GM13977 (cell line): ENCODE measurements at places on chromosomes 3 and 15.
A peak's percentile ranks its signal among the peaks of the same experiment; 100 is the strongest.

GRCh38 chr15:29825227-29825626 is 3.0 kb upstream of the TJP1 start:
- no peak for DNase-seq

DNA sequence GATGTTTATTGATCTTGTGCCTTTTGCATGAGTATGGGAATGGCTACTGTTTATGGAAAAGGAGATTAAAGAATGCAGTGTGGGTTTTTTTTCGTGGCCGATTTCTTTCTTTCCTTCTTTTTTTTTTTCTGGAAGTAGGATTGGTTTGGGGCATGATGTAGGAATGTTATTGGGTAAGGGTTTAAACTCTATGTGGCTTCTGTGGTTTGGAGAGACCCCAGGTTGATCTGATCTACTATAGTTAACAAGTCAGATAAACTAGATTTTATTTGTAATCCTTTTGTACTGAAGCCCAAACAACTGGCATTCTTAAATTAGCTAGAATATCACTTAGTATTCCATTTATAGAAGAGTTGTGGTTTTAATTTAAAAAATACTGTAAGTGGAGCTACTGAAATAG is 304.8 kb downstream of the LPP start:
- no peak for DNase-seq

DNA sequence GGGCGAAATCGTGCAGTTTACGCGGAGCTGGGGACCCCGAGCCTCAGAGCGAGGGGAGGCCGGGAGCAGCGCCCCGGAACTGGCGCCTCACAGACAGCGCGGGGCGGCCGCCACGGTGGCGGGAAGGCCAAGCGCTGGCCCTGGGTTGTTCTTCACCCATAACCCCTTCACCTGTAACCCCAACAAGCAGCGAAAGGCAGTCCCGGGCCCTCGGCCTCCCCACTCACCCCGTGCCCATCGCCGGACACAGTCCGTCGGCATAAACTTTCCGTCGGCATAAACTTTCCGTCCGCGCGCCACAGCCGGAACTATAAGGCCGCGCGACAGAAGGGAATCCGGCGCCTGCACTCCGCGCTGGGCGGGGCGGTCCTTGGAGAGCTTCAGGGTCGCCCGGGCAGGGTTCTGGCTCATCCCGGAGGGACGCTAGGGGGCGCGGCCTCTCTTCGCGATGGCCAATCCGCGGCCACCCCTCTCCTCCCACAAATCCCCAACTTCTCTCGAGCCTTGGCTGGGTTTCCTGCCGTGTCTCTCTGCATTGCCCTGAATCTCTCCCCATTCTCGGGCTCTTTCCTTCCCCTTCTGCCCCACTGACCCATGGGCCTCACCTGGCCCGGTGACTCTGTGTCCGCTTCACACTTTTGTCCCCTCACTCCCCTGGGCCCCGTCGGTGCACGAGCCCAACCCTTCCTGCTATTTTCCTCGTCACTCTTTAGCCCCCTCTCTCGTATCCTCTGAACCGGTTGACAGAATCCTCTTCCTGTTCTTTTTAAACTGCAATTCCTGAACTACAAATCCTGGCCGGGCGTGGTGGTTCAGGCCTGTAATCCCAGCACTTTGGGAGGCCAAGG is at the start of gene INTS14:
INTS14 (minus strand) TSS at position 261 of the 848 bp plus-strand sequence. CDS start 3,751 bp downstream, outside the sequence.
- DNase-seq: peak; percentile 96

DNA sequence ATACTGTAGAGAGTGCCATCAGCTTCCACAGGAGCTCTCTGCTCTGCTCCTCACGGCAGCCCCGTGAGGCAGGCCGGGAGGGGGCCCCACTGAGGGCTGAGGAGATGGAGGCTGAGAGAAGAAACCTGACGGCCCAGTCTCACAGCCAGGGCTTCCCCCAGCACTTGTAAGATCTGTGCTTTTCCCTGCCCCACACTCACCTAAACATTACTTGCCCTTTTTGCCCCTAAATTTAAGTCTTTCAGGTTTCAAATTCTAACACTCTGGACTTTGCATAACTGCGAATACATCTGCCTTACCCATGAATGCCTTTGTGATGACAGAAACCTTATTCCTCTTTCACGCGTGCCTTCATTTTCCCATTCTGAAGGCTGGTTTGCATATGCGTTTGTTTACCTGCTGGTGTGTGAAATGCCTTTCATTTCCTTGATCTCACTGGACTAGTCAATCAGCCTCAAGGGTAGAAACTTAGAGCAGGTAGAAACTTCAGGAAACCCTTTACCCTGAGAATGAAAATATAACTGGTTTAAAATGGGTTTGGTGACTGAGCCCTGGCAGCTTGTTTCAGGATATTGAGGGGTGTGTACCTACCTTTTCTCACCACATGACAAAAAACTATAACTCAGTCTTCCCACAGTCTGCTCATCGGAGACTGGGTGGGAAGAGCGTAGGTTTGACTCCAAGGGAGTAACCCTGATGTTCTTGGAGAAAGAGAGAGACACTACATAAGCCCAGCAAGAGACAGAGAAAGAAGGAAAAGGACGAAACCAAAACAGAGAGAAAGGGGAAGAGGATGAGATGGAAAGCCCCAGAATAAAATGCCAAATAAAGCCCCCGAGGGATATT is 20.1 kb downstream of the SLC12A8 start:
- peak; percentile 74 for DNase-seq

- peak; percentile 20 for DNase-seq
Observed at GRCh38 chr3:44363591-44363990, 25.0 kb downstream of the TCAIM start.

DNA sequence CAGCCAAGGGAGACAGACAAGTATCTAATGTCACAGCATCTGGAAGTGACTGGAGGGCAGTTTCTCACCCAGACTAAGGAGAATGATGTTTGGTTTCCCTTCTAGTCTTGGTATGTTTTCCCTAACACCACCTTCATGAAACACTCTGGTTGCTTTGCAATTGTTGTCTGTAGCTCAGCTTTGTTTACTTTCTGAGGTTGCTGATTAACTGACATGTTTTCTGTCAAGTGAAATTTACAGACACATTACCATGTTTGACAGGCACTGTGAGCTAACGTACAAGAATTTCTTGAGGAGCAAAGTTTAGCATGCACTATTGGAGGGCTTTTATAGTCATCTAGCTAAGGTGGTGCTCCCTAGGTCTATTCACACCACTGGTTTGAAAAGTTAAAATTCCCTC is 131.6 kb upstream of the NECTIN3 start:
- DNase-seq: no peak

- no peak for DNase-seq
Observed at GRCh38 chr3:147509448-147509847, 100.3 kb downstream of the ZIC1 start.

GRCh38 chr15:59976480-59977271 is 27.4 kb upstream of the FOXB1 start:
- no peak for DNase-seq

DNA sequence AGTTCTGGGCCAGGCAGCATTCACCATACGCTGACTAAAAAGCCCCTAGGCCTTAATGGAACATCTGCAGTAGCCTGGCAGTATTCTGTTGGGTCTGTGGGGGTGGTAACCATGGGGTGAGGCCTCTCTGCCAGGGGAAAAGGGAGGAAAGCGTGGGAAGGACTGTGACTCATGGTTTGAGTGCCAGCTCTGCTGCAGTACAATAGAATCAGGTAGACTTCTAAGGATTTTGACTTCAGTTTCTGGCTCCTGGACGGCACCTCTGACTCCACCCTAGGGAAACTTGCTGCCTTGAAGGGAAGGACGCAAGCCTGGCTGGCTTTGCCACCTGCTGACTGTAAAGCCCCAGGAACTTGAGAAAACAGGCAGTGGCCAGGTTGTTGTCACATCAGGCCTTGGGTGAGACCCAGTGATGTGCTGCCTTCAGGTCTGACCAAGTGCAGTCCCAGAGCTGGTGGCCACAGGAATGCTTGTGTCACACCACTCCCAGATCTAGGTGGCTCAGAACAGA is 148.6 kb downstream of the SUCNR1 start:
- DNase-seq: no peak

GRCh38 chr15:100812802-100813201 is 66.8 kb upstream of the ALDH1A3 start:
- no peak for DNase-seq

- DNase-seq: no peak
Observed at GRCh38 chr3:108453565-108453964, 56.8 kb downstream of the MYH15 start.

DNA sequence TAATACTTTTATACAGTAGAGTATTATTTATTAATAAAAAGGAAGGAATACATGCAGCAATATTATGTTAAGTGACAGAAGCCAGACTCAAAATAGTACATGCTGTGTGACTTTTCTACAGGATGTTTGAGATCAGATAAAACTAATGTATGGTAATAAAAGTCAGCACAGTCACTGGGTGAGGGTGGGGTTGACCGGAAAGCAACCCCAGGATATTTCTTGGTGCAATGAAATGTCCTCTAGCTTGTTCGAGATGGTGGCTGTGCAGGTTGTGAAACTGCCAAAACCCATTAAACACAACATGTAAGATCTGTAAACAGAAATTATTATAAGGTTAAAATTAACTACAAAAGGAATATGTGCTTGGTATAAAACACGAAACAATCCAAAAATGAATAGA is 20.8 kb upstream of the ALDH1L1 start:
- DNase-seq: no peak

DNA sequence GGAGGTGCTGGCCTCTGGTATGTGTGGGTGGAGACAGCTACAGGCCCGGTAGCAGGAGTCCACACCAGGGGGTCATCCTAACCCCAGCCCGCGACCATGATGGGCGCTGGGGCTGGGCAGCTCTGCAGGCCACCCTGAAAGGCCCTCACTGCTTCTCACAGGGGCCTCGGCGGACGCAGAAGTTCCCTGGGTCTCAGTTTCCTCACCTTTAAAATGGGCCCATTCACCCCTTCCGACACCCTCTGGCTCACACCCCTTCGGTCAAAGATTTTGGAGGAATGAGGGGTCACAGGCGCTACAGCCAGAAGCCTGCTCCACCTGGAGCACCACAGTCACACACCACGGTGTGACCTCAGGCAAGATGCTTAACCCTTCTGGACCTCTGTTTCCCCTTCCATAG is 8.0 kb downstream of the PLXND1 start:
- no peak for DNase-seq

- no peak for DNase-seq
Observed at GRCh38 chr15:68679961-68680371, 101.2 kb downstream of the CORO2B start.

DNA sequence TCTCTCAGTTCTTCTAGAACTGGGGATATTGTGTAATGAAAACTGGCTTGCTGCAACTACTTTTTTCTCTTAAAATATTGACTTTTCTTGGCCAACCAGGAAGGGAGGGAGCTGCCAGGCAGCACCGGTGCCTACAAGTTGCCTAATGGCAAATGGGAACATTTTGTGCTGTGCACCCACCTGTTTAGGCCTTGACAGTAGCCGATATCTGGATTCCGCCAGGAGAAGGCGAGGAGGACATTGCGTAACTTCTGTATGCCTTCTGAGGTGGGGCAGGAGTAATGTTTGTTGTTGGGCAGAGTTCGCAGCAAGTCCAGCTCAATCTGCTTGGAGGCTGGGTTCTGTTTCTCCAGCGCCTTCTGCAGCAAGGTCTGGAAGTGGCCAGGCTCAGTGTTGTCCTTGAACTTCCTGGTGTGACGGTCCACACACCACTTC is 64.9 kb downstream of the TBC1D2B start:
- no peak for DNase-seq

GRCh38 chr3:63067999-63068645 is 192.9 kb upstream of the CADPS start:
- peak; percentile 5 for DNase-seq

DNA sequence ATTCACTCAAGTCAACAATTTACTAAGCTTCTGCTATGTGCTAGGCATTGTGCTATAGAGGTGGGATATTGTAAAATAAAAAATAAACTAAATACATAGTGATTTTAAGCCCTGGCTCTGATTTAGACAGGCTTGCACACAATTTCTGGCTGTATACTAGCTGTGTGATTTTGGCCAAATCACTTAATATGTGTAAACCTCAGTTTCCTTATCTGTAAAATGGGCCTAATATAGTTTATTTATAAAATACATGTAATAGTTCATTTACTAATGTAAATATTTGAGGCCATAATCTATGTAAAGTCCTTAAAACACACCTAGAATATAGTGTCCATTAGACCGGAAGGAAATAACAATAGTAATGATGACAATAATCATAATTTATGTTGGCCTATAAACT is 363.1 kb downstream of the CLSTN2 start:
- no peak for DNase-seq

- DNase-seq: no peak
Observed at GRCh38 chr15:73800662-73801345, 47.7 kb upstream of the INSYN1 start.

GRCh38 chr3:179265875-179266274 is 15.0 kb upstream of the KCNMB3 start:
- no peak for DNase-seq

DNA sequence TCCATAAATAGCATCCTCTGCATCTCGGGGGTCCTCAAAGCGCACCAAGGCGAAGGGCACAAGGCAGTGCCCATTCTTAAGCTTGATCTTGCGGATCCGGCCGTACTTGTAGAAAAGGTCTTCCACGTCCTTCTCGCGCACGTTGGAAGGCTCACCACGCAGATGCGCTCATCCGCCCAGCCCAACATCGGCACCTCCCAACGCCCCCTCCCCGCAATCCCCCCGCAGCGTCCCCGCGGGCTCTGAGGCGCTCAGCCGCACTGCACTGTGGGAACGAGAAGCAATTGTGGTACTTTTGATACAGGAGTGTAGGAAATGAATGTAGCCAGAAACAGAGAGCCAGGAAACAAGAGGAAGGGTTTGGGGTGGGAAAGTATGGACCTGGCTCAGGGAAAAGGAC is 17.5 kb downstream of the AP3B2 start:
- no peak for DNase-seq

- DNase-seq: no peak
Observed at GRCh38 chr3:10674578-10674977, 141.4 kb upstream of the SLC6A11 start.

DNA sequence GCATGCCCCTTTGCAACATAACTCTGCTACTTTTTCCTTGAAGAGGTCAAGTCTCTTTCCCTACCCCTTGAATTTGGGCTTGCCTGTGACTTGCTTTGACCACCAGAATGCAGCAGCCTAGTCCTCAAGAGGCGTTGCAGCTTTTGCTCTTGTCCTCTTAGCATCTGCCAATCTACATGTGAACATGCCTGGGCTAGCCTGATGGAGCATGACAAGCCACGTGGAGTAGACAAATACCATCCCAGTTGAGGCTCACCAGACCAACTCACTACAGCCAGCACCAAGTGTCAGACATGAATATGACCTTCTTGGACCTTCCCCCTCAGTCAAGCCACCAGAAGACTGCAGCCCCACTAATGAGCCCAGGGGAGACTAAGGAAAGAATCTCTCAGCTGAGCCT is 32.9 kb downstream of the AMOTL2 start:
- no peak for DNase-seq

GRCh38 chr3:9732080-9732739 is 675 bp downstream of the BRPF1 start:
- DNase-seq: peak; percentile 43
